Suppressor macrophage treated with lipopolysaccharide for 4 hours (primary cell): ENCODE measurements at places on chromosomes 6 and 20.

DNA sequence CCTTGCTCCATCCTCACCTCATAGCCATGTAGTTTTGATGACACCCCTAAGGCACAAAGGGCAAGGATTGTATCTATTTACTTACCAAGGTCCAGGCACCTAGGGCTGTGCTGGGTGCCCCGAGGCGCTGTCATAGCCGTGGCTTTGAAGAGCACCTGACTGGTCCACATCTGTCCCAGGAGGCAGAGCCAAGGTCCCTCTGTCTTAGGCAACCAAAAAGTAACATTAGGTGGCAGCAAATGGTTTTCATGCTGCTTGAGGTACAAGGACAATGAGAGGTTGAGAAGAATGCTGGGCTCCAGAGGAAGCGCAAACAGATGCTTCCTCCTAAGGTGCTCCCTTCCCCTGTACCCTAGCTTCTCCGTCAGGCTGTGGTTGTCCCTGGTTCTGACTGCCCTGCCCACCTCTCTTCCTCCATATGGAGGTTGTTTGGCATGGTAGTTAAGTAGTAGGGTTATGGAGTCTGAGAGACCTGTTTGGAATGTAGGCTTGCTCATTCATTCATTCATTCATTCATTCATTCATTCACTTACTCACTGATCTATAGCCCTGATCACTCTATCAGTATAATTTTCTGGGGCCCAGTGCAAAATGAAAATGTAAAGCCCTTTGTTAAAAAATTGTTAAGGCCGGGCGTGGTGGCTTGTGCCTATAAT is 3.0 kb upstream of the UQCC2 start:
- DNase-seq = no peak

DNA sequence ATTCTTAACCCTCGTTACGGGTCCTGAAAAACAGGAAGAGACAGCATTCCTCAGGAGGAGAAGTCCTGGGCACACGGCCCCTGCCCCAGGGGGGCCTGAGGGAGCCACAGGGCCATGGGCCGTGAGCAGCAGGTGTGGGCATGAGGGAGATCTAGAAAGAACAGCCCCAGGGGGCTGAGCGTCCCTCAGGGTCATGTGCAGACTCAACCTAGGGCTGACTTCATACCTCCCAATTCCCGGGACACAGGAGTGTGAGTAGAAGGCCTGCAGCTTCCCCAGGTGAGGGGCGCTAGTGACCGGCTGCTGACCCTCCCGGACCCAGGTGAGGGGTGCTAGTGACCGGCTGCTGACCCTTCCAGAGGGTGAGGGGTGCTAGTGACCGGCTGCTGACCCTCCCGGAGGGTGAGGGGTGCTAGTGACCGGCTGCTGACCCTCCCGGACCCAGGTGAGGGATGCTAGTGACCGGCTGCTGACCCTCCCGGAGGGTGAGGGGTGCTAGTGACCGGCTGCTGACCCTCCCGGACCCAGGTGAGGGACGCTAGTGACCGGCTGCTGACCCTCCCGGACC is 35.1 kb downstream of the FRMD1 start:
- DNase-seq = no peak

DNA sequence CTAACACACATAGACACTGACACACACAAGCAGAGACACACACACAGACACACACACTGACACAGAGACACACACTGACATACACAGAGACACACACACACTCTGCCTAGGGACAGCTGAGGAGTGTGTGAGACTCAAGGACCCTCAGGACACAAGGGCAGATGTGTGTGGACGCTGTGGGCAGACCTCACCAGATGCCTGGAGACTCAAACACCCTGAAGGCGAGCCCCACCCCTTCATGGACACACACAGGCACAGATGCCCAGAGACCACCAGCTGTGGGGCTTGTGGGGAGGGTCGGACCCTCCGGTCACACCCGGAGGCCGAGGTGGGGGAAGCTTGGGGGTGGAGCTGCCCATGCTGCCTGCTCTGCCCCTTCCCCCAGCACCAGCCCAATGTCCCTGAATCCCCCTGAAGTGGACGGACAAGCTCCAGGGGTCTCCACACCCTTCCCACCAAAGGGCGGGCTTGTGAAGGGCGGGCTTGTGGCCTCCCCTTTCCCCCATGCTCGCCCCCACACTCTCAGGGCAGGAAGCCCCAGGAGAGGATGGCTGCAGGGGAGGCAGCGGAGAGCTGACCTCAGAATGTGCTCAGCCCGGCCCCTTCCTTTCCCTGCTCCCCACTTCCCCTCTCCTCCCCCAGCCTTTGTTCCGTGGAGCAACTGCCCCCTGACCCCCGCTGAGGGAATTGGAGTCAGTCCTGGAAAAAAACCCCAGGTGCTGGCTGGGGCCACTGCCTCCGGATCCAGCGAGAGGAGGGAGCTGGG is 13.9 kb upstream of the ABHD16B start:
- no peak for DNase-seq

GRCh38 chr20:61982191-61982950 is 83.3 kb downstream of the TAF4 start:
- DNase-seq = no peak

- DNase-seq = peak; percentile 91
These were observed 512.8 kb upstream of the JARID2 start for GRCh38 chr6:14732844-14733757.

- DNase-seq = no peak
These were observed 1.1 kb upstream of the OVOL2 start for GRCh38 chr20:18058661-18059467.

- DNase-seq = no peak
These were observed 114.2 kb downstream of the PSMB1 start for GRCh38 chr6:170438861-170439260.

GRCh38 chr6:19991176-19991575 is 154.0 kb downstream of the ID4 start:
- no peak for DNase-seq

DNA sequence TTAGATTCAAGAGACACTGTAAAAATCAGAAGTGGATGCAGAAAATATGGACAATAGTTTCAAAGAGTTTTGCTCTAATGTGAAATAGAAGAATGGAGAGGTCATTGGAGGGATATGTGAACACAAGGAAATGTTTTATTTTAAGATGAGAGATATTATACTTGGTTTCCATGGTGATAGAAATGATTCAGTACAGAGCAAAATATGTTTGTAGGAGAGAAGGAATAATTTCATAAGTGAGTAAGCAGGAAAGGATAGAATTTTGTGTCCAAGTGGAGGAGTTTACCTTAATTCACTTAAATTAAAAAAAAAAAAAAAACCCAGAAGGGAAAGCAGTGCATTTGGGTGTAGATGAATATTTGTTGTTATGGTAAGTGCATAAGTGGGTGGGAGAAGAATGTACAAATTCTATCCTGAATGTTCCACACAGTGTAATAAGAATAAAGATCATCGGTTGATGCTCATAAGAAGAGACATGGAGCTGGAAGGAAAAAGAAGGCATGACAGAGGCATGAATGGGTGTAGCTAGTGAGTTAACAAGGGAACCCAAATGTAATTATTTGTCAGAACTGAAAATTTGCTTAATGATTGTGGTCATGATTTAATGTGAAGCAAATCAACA is 688.9 kb upstream of the GJE1 start:
- DNase-seq = no peak
